Pulmonary artery endothelial cell (primary cell): ENCODE measurements at places on chromosomes 5 and 9.

DNA sequence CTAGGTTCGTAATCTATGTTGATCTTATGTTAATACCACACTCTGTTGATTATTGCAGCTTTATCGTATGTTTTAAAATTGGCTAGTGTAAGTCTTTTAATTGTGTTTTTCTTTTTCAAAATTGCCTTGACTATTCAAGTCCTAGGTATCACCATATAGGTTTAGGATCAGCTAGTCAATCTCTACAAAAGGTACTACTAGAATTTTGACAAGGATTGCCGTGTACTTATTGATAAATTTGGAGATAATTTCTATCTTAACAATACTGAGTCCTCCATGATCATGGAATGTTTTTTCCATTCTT lies 117.9 kb upstream of the PRSS3 start:
- no peak for DNase-seq

- no peak for DNase-seq
Observed at GRCh38 chr5:1008451-1009358, at the start of gene NKD2. TSS of gene NKD2 (plus strand) at chr5:1008802. CDS start at chr5:1009058, 256 bp downstream.

DNA sequence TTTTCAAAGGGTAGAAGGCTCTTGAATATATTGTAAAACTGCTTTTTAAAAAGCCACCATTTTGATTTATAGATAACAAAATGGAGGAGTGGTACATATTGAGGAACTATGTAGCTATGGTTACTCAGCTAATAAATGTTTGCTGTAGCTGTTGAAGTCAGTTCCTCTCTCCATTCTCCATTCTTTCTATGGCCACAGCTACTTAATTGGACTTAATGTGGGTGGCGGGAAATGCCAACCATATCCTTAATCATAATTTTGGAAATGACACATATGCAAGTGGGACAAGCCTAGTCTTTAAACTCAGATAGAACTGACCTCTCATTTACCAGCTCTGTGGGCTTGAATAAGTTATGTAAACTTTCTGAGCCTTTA lies 10.6 kb downstream of the CDKN2A start:
- no peak for DNase-seq

GRCh38 chr9:126080641-126081040 lies 246.0 kb upstream of the MVB12B start:
- no peak for DNase-seq

DNA sequence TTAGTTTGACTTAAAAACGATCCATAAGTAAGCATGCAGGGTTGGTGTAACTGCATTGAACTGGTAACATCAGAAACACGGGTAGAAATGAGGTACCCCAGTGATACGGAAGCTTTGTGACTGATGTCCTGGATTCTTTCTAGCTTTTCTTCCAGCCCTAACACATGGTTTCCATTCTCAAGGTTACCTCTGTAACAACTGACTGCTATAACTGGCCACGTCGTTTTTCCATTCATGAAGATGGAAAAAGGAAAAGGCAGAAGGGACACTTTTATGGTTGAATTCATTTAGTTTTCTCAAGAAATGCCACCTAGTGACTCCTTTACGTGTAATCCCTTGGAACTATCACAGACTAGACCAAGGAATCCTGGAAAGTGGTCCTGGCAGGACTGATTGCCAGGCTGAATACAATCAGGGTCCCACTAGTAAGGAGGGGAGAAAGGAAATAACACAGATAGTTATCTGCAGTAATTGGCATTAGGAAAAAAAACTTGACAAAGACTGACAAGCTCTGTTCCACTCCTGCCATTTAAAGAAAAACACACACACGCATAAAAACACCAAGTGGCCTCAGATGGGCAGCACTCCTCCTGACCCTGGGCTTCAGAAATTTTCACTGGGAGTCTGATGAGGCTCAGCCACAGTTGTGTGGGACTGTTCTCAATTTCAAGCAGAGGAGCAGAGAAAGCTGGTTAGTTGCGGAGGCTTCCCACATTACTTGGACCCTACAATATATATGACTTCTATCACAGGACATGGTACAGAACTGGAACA lies 77.5 kb upstream of the ZNF169 start:
- no peak for DNase-seq

DNA sequence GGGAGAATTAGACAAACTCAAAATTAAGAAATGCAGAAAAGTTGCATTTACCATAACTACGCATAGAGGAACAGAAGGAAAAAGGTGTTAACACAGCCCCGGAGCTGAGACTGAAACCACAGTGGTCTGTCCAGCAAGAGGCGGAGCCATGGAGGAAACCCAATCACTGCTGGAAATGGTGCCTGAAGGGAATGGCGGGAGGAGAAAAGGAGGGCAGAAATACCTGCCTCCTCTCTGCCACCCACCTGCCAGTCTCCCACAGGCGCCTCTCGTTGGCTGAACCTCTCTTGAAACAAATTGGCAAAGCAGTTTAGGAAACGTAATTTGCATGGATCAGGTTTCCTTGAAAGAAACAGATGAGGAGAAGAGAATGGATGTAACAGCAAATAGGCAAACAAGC lies 9.7 kb upstream of the PRKACG start:
- DNase-seq: no peak

- no peak for DNase-seq
Observed at GRCh38 chr5:143134269-143134668, 269.2 kb downstream of the NR3C1 start.

- no peak for DNase-seq
Observed at GRCh38 chr5:119355685-119356611, at the start of gene TNFAIP8. TSS of gene TNFAIP8 (plus strand) at chr5:119356019. CDS start at chr5:119356091, 72 bp downstream.

DNA sequence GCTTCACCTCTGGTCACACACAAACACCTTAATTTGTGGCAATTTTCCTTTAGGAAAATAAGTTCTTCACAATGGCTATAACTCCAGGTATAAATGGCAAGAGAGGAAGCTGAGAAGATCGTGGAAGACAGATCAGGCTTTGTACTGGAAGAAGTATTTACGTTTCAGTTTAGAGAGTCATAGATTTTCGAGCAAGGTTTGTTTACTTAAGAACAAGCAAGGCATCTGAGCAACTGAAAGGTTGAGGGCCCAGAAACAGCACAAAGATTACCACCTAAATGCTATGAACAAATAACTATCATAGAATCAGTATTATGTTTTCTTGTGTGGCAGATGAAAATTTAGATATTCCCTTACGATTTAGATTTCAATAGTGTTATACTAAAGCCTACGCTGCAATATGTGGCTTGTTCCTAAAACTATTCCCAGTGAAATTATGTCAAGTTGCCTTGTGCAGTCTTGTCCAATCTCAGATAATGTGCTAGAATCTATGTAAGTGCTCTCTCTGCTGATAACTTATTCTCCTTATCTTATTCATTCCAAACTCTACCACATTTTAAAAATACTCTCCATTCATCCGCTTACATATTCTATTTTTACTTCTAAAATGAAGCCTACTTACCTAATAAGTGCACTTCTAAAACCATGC lies 6.7 kb downstream of the SLCO4C1 start:
- DNase-seq: no peak

DNA sequence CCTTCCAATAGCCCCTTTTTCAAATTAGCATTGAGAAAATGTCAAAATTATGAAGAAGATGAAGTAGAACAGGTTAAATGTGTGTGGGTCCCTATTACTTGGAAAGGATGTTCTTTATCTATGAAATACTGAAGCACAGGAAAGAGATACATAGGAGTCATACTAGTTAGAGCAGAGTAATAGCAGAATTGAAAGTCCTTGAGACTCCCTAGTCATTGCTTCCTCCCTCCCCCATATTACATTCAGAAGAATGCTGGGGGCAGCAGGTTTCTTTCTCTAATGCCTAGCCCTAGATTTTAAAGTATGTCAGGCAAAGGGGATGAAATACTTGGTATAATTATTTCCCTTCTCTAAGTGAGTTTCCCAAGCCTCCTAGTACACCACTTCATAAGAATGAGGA lies 4.4 kb downstream of the ZCCHC9 start:
- DNase-seq: no peak

DNA sequence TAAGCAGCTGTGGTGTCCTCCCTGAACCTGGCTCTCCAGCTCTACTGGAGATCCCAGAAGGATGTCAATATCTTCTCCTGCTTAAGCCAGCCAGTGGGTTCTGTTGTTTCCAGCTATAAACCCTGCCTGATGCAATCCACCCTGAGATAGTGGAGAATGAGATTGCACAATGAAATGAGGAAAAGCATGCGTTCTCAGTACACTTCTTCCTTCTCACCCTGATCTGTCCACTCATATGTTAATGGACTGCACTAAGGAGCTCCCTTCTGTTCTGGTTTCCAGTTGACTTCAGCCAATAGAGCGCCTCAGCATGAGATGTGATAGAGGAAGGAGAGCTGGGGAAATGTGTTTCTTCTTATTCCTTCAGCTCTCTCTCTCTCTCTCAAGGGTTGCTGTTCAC lies 40.0 kb upstream of the CDH6 start:
- no peak for DNase-seq

GRCh38 chr5:170479484-170479883 lies 24.3 kb upstream of the KCNIP1 start:
- DNase-seq: no peak

DNA sequence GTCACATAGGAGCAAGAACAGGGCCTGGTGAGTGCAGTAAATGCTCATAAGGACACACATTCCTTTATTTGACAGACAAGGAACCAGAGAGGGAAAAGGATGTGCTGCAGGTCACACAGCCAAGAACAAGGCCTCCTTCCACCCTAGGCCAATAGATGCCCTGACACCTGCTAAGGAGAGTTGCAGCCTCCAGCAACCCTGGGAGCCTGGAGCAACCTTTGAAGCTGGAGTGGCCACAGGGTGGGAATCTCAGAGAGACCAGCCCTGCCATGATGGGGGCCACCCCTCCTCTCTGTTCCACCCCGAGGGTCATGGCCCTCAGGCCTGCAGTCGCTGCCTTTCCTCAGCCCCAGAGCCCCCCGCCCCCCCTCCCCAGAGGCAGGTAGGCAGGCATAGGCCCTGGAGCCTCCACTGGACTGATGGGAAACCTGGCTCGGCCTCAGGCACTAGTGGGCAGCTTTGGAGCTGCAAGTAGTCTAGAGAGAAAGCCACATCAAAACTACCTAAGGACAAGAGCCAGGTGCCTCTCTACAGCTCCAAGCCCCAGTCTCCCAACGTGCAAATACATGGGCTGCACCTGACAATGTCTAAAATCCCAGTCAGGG lies 116.1 kb upstream of the SPOCK1 start:
- DNase-seq: no peak

DNA sequence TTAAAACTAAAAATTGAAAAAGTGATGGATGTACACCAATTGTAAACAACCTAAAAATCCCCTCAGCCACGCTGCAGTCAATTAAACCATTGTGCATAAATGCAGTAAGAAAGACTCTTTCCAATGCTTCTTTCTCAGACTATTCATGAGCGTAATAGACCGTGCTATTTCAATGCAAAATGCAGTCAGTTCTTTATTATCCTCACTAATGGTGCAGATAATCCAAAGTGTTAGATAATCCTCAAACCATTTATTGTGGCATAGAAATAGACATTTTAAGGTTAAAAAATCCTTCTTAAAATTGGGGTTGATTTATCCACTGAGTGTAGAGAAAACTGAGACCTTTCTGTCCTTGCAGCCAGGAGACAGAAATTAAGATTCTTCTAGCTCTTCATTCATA lies 1862.8 kb downstream of the EFNA5 start:
- DNase-seq: no peak

DNA sequence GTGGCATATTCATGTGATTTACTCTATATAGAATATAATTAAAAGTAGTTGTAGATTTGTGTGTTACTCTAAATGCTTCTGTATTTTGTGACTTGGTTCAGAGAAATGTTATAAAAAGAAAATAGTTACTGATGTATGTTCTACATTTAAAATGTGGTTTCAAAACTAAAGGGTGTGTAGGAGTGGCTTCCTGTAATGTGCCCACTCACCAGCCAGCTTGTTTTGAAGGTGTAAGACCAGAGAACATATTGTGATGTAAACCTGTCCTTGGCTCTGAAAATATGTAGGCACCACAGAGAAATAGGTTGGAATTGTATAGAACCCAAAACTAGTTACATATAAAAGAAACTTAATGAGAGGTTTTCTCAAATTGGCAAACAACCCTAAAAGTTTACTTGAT lies 51.2 kb upstream of the ARRDC3 start:
- DNase-seq: no peak

- no peak for DNase-seq
Observed at GRCh38 chr5:116514421-116514970, 60.1 kb downstream of the SEMA6A start.

GRCh38 chr9:88953381-88954029 lies 37.8 kb upstream of the S1PR3 start:
- no peak for DNase-seq

DNA sequence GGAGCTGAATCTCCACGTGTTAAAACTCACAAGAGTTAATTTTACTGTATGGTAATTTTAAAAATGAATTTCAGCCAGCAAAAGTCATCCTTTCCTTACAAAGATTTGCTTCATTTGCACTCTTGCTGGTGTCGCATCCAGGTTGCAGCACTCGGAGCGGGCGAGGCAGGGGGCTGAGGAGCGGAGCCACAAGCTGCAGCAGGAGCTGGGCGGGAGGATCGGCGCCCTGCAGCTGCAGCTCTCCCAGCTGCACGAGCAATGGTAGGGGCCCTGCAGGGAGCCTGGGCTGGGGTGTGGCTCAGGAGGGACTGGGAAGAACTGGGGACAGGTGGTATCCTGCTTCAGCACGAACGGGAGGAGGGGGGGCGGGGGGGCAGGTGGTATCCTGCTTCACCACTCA lies 27.1 kb downstream of the HNRNPH1 start:
- DNase-seq: no peak

DNA sequence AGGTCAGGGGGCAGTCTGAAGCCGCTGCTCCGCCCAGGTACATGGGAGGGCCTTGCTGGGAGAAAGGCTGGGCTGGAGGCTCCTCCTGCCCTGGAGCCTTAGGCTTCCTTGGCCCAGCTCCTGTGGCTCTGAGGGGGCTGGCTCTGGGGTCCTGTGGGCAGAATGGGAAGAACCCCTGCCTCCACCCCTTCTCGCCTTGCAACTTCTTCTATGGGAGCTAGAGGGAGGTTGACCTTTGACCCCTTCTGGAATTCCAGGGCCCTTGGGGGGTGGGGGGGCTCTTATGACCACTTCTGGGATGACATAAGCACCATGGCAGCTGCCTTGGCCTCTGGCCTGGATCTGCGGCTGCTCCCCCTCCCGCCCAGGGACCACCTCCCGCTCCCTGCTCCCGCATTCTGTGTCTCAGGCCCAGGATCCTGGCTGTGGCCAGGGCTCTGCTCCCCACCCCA lies 32.2 kb downstream of the IER5L start:
- no peak for DNase-seq

- no peak for DNase-seq
Observed at GRCh38 chr9:137496601-137497375, 37.7 kb upstream of the NSMF start.

- no peak for DNase-seq
Observed at GRCh38 chr9:93161786-93162562, 22.0 kb upstream of the WNK2 start.

DNA sequence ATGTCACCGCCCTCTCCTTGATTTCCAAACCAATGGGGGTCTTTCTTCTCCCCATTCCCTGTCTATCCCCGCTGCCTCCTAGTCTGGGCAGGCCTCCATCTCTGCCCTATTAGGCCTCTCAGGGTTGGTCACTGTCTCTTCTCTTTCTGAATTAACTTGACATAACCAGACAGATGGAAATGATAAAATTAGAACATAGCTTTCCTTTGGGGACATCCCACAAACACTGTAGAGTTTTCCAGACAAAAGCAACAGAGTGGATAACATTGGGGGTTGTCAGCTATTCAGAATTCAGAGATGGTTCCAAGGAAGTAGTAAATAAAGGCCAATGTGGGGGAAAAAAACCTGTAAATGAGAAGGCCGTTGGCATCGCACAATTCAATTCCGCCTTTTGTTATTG lies 24.7 kb downstream of the LHX6 start:
- DNase-seq: no peak

GRCh38 chr9:16002816-16003215 lies 450.0 kb downstream of the CCDC171 start:
- DNase-seq: no peak
